ENCODE measurements at places on chromosomes 7 and 10.

- DNase-seq: no peak
These were observed 171.2 kb downstream of the ELMO1 start for GRCh38 chr7:37277513-37277912.

- no peak for DNase-seq
These were observed 11.3 kb downstream of the INPP5A start for GRCh38 chr10:132548869-132549268.

GRCh38 chr10:51878695-51879094 lies 179.3 kb upstream of the CSTF2T start:
- DNase-seq: no peak

DNA sequence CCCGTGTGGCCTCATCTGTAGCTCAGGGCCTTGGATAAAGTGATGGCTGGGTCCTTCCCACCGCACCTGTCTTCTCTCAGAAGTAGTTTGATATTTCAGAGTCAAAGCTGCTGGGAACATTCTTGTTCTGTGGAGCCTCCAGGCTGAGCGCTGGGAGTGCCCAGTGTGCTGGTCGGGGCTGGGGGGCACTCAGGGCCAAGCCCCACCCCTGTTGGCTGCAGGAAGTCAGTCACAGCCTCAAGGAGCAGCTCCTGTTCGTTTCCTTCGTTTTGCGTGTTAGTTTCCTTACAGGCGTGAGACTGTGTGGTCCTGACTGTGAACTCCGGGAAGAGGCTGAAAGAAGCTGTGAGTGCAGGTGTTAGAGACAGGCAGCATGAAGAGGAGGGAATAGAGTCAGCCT lies 33.2 kb downstream of the POR start:
- DNase-seq: no peak

GRCh38 chr10:133274751-133275683 lies 1.7 kb downstream of the ADAM8 start:
- no peak for DNase-seq

DNA sequence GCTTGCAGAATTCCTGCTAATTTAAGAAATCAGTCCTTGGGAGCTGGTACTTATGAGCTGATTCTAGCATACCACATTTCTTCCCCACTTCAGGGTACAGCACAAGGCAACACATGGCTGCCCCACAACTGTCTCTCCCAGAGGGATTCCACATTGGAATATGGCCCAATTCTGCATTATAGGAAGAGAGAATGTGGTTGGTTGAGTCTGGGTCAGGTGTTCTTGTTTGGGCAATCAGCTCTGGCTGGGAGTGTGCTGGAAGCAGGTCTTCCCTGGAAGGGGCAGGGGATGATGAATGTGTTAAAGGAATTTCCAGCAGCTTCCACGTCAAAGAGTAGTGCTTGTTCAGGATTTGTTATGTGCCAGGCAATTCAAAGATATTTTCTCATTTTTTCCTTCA lies 95.7 kb downstream of the BUB3 start:
- no peak for DNase-seq

DNA sequence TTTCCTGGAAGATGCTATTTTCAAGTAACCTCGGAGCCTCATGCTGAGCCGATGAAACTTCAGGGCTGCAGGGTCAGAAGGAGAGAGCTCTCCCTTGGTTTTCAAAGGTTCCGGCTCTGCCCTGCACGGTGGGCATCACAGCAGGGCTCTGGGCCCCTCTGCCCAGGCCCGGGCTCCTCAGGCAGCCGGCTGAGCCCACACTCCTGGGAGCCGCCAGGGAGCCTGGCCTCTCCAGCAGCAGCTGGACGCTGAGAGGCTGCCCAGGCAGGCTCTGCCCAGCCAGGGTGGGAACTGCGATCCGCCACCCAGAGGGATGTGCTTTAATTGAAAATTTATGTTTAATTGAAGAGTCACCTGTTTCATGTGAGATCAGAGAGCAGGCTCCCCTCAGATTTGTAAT lies 97.5 kb upstream of the MGMT start:
- DNase-seq: no peak

- DNase-seq: peak; percentile 40
These were observed 29.4 kb upstream of the C10orf71 start for GRCh38 chr10:49269523-49269922.

GRCh38 chr10:71970331-71970730 lies 6.1 kb downstream of the CHST3 start:
- no peak for DNase-seq
